Right lung (tissue), 10 donors: ENCODE measurements at places on chromosomes 5 and 9. TPM values are rescaled to one million over a fixed set of nuclear protein-coding genes. Genes with fewer than 3 reads are reported as not detected.

GRCh38 chr9:13608451-13608850, 329.0 kb upstream of the MPDZ start:
- no peak for DNase-seq

GRCh38 chr9:125493384-125493783, 213.6 kb downstream of the MAPKAP1 start:
- no peak for DNase-seq

DNA sequence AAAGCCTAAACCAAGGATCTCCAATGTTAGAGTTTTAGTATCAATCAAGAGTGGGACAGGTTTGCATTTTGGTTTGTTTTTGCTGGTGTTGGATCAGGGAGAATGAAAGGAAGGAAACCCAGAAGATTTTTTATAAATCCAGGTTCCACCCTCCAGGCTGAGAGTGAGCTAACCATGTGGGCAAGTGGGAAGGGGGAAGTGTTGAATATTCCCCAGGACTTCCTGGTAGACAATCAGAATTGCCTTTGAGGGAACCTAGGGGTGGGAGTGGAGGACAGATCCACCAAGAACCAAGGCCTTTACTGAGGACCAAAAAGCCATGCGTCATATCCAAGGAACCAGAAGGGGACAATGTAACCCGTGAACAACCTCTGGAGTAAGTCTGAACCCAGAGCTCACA, 33.5 kb upstream of the PIK3R1 start:
- no peak for DNase-seq

- no peak for DNase-seq
Observed at GRCh38 chr5:96124589-96124988, 162.9 kb upstream of the ELL2 start.

The FCHO2 gene
- polyA plus RNA-seq: 28.8 TPM

DNA sequence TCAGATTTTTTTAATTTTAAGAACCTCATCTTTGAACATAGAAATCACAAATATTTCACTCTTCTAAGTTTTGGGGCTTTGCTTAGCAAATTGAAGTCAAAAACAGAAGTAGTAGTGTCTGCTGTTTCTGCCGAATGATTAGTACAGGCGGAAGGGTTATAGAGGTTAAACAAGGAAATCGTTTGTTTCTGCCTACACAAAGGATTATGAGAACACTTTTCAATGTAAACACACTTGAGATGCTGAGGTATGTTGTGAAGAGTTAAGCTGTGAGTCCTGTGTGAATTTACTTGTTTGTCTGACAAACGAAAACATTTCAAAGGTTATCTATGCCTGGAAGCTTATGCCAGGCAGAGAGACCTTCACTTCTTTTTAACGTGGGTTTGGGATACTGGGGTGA, 224.8 kb downstream of the CETN3 start:
- no peak for DNase-seq

GRCh38 chr9:97562542-97562941, 61.1 kb downstream of the TMOD1 start:
- DNase-seq: no peak

DNA sequence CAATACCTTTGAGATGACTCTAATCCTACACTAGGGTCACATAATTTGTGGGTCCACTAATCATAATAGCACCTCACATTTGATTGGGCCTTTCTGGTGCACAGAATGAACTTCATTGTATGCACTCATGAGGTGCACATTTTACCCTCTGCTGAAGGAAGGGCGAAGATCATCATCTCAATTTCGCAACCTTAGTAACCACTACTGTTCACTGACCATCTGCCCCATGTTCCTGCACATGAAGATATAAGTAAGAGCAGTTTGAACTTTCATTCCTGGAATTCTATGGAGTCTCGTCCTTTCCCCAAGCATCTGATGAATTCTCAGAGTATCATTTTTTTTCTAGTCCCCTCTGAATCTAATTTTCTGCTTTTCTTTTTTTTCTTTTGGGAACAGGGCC, 21.2 kb downstream of the GAS1 start:
- DNase-seq: no peak

The DUSP1 gene
- 336 TPM for polyA plus RNA-seq

The CCDC183 gene
- 7.7 TPM for polyA plus RNA-seq

DNA sequence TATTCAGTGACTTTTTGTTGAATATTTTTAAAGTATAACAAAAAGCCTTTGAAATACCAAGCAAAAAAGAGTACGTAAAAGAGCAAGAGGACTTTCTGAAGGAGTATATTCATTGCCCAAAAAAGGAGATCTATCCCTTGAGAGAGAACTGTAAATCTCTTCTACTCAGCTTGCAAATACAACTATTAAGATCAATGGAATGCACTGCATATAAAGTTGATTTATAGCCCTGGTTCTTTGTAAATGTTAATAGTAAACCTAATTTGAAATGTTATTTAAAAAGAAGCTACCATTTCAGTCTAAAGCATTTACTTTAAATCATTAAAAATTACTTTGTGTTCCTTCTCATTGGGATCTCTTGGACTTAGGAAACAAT, 168.1 kb downstream of the PDE4D start:
- no peak for DNase-seq

DNA sequence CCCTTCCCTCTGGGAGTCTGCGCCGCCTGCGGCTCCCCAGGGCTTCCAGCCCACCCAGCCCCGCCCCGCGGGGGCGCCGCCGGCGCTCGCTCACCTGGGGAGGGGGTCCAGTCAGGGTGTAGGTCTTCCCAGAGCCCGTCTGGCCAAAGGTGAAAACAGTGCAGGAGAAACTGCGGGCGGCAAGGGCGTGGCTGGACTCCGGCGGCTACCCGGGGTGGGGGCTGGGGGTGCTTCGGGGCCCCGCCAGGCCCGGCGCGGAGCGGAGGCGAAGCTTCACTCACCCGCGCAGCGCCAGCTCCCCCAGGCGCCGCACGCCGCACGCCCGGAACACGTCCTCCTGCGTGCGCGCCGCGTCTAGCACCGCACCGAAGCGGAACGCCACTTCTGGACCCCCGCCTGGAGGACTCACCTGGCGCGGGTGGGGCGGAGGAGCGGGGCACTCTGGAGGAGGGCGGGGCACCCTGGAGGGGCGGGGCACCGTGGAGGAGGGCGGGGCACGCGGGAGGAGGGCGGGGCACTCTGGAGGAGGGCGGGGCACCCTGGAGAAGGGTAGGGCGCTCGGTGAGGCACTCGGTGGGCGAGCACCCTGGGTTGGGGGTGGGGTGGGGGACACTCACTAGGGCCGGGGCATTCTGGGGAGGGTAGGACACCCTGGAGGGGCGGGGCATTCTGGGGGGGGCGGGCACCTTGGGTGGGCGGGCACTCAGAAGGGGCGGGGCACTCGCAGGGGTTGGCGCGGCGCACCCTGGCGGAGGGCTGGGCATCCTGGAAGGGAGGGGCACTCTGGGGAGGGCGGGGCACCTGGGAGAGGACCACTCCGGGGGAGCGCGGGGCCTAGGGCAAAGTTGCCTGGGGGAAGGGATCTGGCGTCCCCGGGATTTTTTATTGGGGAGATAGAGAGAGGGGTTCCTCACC, 814 bp downstream of the KIF12 start:
- no peak for DNase-seq

The GRM6 gene
- 1.9 TPM for polyA plus RNA-seq

DNA sequence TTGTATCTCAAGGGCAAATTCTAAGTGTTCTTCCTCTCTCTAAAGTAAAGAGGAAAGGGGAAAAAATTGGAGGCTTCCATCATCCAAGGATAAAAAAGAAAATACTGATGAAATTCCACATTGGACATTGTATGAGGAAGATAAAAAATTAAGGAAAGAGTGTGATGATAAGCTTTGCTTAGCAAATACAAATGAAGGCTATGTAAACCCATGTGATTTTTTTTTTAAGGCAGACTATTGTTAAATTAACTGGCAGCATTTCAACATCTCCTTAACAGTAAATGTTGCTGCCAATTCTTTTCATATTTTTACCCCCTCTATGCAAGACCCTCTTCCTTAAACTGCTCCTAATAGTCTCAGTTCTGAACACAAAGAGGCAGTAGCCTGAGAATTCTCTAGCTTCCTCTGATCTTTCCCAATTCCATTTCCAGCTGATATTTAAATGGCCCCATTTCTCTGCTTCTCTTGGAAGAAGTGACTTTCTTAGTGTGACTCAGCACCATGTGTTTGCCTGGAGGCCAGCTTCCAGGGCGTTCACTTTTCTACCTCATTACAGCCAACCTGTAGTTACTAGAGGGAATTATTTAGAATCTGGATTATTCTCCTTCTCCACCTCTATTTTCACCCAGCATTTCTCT, 159.7 kb downstream of the TLE1 start:
- DNase-seq: no peak

DNA sequence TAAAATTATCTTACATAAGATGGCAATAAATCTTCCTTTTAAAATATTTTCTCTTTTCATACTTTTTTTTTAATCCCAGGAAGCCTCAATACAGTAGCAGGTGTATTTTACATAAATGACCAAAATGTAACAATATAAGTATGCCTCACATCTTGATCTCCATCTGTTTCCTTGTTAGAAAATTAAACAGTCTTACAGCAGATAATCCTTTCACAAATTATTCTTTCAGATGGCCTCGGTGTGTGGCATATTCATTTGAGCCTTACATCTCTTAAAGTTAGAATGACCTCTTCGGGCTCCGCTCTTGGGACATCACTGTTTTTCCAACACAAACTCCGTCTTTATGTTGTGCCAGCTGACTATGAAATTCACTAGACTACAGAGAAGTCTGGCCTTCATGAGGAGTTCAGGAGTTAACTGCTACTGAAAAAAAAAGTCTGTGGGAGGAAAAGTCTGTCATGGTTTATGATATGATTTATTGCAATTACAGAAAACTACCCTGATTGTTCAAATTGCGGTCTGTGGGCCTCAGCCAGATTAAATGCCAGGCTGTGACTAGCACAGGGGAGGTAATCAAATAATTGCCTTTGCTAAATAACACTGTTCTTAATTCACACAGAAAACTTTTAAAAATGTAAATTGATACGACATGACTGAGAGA, 292.9 kb upstream of the PUM3 start:
- DNase-seq: no peak

DNA sequence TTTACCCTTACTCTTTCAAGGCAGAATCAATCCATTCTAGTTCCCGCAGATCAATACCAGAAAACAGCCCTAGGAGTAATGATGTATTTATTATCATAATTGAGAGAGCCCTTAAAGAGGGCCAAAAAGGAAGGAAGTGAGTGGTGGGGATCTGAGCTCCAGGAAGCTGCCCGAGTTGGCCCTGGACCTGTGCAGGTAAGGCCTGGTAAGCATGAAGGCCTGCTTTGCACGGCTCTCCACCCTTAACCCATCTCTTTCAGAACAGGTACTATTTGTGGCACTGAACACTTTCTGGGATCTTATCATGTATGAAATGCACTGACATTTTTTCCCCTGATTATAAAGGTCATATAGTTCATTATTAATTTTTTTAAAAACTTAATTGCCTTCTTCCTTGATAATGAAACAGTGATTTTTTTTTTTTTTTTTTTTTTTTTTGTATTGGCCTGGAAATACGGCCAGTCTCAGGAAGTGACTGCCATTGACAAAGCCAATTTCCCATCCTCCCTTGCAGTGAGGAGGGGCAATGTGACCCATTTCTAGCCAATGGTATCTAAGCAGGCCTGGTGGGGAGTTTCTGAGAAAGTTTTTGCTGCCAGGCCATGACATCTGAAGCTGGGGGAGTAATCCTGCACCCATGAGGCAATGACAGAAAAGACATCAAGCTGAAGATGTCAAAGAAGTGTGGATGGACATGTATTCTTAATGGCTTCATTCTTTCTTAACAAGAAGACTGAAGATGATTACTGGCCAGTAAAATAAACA, 6.3 kb upstream of the MVB12B start:
- DNase-seq: no peak

The TERT gene
- polyA plus RNA-seq: 0.28 TPM

The RIOK2 gene
- polyA plus RNA-seq: 40.6 TPM

GRCh38 chr9:2849941-2850340, 6.0 kb upstream of the PUM3 start:
- no peak for DNase-seq

DNA sequence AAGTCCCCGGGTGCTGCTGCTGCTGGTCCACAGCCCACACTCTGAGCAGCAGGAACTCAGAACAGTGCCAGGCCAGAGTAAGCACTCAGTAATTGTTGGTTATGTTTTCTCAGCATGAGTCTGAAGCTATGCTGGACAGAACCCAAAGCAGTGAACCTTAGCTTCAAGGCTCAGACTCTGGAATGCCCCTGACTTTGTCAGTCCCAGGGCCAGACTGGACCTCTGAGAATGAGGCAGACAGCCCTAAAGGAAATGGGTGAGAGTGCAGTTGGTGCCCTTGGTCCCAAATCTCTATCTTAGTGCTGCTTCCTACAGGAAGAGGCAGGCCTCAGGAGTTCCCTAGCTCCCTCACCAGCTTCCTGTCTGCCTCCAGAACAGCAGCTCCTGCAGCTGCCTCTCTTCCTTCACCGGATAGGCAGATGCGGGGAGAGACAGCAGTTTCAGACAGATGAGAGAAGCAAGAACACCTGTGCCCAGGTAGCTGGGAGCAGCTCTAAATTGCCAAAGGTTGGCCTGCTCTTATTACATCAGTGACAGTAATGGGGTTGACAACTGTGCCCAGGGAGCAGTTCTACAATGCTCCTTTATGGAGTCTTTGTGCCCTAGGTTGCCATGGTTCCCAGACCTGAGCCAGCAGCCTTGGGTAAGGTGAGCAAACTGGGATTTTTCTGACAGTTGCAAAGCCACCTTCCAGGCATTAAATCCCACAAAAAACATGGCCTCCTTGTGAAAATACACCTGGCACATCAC, 82.2 kb upstream of the CXCL14 start:
- no peak for DNase-seq

The SPATA31E1 gene
- polyA plus RNA-seq: 0.05 TPM

- DNase-seq: no peak
Observed at GRCh38 chr5:142779163-142779840, 9.1 kb downstream of the ARHGAP26 start.

DNA sequence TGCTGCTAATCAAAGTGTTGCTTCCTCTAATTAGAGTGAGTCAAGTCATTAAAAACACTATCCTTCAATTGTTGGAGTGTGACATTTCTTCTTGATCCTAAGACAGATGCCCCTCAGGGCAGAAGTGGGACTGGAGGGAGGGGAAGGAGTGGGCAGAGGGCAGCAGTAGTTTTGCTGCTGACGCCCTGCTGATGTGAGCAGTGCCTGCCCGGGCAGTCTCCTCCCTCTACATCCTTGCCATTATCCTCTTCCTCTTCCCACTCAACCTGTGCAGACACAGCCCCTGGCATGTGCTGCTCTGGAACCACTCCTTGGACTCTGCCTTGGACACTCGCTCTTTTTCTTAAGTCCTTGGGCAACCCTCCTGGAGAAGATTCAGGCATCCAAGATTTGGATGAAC, 232.5 kb downstream of the HSPA4 start:
- DNase-seq: no peak

The DNAJC21 gene
- 70.4 TPM for polyA plus RNA-seq
